ENCODE measurements at places on chromosomes 6 and 20.

GRCh38 chr6:81909981-81910900 lies 157.8 kb upstream of the TENT5A start:
- no peak for DNase-seq

- no peak for DNase-seq
Observed at GRCh38 chr6:28943223-28943556, 19.4 kb upstream of the TRIM27 start.

DNA sequence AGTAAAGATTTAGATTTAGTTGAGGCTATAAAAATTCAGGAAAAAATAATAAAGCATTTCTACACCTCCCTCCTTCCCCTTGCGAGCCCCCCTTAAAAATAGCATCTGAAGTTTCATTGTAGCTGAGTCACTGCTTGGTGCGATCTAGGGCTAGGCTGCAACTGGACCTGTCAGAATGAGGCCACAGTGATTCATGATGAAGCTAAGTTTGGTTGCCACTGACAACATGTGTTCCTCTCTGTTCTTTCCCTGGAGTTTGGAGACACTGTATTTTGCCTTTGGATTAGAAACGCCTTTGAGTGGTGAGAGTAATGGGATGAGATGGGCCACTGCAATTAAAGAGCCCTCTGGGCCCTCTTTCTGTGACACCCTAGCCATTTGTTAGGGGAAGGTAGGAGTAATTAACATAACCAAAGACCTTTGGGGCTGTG lies 334.1 kb downstream of the NRN1 start:
- no peak for DNase-seq

DNA sequence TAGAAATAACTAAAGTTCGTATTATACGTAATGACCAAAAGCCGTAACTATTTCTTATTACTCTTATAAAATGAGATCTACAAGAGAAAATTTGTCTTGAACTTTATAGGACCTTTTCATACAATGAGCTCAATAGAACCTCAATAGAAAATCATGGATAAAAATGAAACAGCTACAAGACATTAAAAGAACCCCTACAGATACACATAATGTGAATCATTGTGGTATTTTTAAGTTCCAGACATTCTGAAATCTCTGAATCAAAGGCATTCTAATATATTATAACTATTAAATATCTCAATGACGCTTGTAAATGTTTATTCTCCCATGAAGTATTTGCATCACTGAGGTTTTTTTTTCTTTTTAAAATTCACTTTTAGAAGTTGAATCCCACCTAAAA lies 22.2 kb upstream of the POU3F2 start:
- DNase-seq, result no peak

GRCh38 chr20:9903048-9903655 lies 64.3 kb upstream of the PAK5 start:
- no peak for DNase-seq

DNA sequence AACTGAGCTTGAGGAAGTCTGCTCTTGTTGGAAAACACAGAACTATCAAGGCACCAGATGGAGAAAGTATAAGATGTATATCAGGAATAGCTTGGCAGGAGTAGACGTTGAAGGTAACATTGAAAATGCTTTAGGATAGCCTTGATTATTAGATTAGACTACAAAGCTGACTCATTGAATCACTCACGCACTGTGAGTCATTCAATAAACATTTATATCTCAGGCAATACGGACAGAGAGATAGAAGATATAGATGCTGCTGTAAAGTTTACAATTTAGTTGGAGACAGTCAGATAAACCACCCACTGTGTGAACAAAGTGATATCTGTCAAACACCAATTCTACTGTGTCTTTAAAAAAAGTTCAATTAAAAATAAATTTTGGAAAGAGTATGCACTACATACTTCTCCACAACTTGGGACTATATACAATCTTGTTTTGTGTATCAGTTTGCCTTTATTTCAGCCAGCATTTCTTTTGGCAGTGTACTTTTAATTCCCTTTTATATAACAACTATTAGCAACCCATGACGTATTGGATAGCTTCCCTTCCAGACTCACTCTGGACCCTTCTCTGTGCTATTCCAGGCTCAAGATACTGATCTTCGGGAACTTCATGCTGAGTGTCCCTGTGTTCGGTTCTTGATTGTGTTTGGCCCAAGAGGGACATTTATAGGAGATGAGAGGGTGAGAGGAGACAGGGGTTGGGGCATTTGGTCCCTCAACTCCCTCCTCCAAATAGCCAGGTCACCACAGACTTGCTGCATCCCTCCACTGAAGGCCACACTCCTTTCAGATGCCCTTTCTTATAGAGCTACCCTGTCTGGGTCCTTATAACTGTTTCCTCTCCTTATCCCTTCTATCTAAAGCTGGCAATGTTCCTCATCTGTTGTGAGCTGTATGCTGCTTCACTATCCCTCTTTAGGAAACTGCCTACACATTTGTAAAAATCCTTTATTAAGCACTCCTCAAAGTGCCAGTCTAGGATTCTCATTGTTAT lies 176.6 kb upstream of the PTPRK start:
- DNase-seq, result no peak

DNA sequence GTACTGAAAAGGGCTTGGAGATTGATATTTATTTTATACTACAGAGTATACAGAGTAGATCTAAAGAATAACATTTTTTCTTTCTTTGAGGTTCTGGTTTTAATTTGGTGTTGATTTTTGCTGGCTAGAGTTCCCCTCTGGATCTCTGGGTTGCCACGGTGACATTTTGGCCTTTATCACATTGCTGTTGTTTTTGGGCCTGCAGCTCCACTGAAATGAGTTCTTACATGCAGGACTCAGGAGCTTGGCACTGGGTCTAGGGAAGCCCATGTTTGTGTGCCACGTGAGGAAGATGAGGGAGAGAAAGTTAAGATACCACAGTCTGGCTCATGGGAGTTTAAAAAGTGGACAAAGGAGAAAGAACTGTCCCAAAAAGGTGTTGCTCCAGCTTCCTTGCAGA lies 7.4 kb upstream of the TFAP2C start:
- no peak for DNase-seq

DNA sequence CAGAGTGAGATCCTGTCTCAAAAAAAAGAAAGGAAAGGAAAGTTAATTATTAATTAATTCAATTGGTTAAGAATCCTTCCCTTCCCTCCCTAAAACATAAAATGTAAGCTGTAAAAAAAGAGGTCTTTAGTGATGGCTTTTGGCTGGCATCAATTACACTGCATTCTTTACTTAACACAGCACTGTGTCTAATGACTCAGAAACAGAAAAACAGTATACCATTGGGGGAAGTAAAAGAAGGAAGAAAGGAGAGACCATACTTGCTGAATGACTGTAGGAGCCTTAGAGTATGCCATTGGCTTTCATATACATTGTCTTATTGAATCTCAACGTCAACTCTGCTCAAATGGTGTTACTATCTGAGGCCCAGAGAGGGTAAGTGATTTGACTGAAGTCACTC lies 18.3 kb upstream of the CITED2 start:
- no peak for DNase-seq

GRCh38 chr6:15365273-15365687 lies 119.4 kb downstream of the JARID2 start:
- DNase-seq, result peak; percentile 83

- peak; percentile 44 for DNase-seq
Observed at GRCh38 chr20:36808317-36809257, 35.0 kb upstream of the DSN1 start.

DNA sequence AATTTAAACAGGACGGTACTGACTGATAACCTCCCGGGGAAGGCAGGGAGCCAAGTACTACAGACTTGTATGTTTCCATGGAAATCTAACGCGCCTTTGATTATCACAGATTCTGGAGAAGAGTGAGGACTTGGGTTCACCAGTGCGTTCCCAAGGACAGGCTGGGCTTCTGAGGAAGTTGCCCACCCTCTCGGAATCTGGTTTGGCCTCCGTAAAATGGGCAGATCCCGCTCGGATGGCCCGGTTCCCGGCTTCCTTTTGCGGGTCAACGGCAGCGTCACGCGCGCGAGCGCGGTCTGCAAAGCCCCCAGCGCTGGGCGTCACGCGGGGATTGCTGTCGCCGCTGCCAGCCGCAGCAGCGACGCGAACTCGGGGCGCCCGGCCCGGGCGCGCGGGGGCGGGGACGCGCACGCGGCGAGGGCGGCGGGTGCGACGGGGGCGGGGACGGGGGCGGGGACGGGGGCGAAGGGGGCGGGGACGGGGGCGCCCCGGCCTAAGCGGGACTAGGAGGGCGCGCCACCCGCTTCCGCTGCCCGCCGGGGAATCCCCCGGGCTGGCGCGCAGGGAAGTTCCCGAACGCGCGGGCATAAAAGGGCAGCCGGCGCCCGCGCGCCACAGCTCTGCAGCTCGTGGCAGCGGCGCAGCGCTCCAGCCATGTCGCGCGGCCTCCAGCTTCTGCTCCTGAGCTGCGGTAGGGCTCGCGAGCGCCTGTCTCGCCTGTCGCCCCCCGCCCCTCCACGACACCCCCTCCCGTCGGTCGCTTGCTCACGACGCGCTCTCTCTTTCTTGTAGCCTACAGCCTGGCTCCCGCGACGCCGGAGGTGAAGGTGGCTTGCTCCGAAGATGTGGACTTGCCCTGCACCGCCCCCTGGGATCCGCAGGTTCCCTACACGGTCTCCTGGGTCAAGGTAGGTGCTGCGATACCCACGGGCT lies at the start of gene CD83:
Gene CD83 (plus strand): TSS at position 615 of the 933 bp plus-strand sequence. CDS start 40 bp downstream, at position 655.
- peak; percentile 73 for DNase-seq

DNA sequence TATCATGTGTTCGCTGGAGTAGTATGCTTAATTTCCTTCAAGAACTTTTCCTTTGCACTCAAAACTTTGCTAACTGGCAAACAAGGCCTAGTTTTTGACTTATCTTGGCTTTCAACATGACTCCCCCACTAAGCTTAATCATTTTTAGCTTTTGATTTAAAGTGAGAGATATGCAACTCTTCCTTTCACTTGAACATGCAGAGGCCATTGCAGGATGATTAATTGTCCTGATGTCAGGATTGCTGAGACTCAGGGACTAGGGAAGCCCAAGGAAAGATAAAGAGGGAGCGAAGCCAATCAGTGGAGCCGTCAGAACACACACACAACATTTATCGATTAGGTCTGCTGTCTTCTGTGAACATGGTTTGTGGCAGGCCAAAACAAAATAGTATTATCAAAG lies 491.4 kb downstream of the CBLN4 start:
- DNase-seq, result peak; percentile 29

DNA sequence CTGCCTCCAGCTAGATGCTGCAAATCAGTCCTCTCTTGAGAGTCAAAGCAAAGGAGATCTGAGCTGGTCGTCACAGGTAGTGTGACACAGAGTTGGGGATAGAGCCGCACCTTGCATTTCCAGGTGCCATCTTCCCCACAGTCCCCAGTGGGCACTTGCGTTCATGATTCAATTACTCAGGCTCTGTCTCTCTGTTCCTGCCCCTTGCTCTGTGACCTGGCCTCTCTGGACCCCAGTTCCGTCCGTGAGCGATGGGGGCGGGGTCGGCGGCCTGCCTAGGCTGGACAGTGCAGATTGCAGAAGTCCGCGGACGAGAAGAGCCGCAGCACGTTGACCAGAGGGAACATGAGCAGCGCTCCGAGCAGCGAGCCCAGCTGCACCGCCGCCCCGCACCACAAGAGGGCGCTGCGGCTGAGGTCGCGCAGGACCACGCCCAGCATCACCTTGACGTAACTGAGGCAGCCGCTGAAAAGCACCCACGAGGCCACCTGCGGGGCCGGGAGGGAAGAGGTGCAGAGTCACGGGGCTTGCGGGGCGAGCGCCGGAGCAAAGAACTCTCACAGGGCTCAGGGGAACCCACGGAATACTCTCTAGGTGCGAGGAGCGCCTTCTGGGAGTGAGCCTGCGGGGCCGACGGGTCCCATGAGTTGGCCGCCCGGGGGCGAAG lies 7.4 kb downstream of the SLC52A3 start:
- no peak for DNase-seq

DNA sequence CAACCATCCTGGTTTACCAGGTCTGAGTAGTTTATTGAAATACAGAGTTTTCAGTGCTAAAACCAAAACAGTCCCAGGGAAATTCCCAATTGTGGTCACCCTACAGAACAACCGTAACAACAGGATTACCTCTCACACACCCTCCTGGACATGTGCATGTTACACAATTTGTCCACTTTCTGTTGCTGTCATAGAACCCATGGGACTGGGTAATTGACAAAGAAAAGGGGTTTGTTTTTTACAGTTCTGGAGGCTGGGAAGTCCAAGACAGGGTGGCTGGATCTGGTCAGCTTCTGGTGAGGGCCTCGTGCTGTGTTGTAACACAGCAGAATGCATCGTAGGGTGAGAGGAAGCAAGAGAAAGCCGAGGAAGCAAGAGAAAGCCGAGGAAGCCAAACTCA lies 9.1 kb upstream of the ADA start:
- no peak for DNase-seq

GRCh38 chr20:8260837-8261251 lies 128.8 kb downstream of the PLCB1 start:
- no peak for DNase-seq

DNA sequence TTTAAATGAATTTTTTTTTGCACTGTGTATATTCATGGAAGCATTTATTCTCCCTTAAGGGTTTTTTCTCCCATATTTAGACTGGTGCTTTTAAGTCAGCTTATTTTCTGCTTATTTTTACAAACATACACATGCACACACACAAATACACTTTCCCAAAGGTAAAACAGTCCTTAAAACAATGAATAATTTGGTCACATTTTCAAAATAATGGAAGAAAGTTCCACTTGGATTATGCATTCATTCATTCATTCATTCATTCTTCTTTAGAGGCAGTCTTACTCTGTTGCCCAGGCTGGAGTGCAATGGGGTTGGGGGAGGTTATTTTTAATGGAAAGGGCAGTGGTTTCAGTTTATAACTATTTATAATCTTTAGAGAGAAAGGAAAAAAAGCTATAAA lies 69.8 kb downstream of the STXBP5 start:
- DNase-seq, result no peak

DNA sequence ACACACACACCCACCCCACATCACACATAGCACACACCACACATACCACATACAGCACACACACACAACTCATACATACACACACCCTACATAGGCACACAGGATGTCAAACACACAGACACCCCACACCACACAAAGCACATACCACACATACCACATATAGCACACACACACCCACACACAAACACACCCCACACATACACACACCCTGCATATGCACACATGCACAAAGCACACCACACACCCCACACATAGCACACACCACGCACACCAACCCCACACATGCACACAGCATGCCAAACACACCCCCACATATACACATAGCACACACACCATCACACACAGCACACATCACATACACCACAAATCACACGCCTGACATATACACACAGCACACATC lies 79.1 kb downstream of the RAMACL start:
- no peak for DNase-seq

GRCh38 chr20:16017656-16018055 lies 555.6 kb downstream of the KIF16B start:
- no peak for DNase-seq

GRCh38 chr6:8794420-8794819 lies 359.1 kb upstream of the SLC35B3 start:
- no peak for DNase-seq

DNA sequence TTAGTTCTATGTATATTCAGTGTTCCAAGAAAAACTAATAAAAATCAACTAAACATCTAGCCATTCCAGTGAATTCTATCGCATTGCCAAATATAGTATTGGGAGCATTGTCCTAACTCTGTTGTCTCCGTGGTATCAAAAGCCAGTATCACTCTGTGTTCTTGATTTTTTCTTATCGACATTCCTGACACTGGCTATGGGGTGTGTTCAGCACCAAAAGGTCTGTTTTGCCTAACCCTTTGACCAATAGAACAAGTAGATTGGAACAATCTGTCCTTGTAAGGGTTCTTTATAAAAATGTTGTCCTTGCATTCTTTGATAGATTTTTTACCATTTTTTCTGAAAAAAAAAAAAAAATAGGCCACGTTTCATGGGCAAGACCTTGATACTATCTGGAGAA lies 161.5 kb downstream of the TSHZ2 start:
- DNase-seq, result no peak

All from mucosa of gallbladder (tissue), 1 donor.